ENCODE measurements at places on chromosomes 1 and 21.

GRCh38 chr21:24275616-24276015 lies 1331.7 kb downstream of the MRPL39 start:
- no peak for DNase-seq

- DNase-seq, result no peak
Observed at GRCh38 chr1:47935163-47935562, 62.0 kb downstream of the TRABD2B start.

- DNase-seq, result no peak
Observed at GRCh38 chr21:38995731-38996130, 187.5 kb downstream of the PSMG1 start.

GRCh38 chr1:1922956-1923833 lies 4.1 kb upstream of the TMEM52 start:
- no peak for DNase-seq

- no peak for DNase-seq
Observed at GRCh38 chr1:247471445-247472016, 13.6 kb upstream of the OR2B11 start.

DNA sequence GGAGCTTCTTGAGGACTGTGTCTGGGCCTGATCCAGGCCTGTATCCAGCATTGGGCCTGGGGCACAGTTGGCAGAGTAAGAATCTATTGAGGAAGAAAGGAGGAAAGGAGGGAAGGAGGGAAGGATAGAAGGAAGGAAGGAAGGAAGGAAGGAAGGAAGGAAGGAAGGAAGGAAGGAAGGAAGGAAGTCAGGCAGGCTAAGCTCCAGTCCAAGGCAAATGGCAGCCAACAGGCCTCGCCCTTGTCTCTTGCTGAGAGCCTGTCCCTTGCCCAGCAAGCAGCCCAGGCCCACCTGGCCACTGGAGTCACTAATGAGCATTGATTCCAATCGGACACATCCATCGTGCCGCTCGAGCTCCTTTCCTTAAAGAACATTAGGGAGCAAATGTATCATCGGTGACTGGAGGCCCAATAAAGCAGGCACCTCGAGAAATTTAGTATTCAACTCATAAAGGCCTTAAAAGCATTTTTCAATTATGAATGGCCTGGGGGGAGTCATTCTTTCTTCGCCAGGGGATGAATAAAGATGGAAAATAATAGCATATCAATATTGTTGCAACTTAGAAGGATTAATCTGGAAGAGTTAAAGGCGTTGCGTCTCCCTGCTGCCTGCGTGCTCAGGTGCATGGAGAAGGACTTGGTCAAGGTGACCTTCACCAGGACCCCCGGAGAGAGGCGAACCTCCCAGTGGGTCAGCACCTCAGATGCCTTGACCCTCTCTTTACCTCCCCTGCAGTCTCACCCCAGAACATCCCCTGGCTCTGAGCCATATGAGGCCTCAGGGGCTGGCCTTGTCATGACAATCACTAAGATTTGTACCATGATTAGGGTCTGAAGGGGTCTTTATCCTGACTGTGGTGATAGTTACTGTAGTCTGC lies 144.5 kb upstream of the RUNX3 start:
- DNase-seq, result no peak

DNA sequence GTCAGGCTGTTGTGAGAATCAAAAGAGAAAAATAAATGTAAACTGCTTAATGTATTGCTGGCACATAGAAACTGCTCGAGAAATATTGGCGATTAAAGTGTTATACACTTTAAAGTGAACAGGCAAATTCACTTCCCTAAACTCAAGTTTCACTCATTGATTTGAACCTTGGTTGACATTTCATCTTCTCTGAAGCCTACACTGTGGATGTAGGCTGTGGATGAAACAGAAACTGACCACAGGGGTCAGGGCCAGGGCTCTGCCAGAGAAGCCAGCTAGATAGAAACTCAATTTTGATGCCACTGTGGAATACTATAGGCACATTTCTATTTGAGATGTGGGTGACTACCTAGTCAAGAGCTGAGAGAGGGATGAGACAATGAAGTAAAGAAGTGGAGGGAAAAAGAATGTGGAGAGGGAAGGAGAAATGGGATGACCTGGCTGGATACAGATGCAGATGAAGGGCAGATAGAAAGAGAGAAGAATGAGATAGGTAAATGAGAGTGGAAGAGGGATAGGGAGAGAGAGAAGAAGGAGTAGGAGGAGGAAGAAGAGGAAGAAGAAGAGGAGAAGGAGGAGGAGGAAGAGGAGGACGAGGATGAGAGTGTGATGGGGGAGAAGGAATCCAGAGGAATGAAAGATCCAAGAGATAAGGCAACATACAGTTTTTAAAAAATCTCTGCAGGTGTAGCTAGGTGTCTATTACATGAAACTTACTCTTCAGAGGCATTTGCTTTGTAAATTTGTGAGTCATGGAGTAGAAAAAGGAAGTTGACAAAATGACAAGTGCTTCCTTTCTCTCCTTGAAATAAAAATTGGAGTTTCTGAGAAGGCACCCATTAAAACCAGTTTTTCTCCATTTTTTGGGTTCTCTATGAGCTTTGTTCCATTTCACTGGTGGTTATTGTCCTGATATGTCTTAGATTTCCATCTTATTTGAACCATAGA lies 17.4 kb upstream of the CD1D start:
- no peak for DNase-seq

DNA sequence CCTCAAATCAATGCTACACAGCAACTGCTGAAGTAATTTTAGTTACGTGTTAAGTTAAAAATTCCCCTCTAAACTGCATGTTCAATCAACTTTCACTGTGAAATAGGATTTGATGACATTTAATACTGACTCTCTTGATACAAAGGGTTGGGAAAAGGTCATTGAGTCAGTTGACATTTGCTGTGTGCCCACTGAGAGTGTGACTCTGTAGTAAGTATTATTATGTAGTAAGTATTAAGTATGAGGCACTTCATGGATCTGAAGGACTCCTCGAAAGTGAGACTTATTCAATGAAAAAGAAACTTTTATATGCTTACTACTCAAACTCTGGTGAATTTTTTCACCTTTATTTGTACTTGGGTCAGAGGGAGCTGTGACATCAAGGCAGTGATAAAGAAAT lies 83.1 kb upstream of the S1PR1 start:
- DNase-seq, result no peak

- DNase-seq, result no peak
Observed at GRCh38 chr1:232667778-232668165, 37.8 kb upstream of the SIPA1L2 start.

GRCh38 chr1:233172201-233172600 lies 123.3 kb downstream of the PCNX2 start:
- DNase-seq, result no peak

- DNase-seq, result no peak
Observed at GRCh38 chr1:176501599-176501998, 38.6 kb downstream of the PAPPA2 start.

DNA sequence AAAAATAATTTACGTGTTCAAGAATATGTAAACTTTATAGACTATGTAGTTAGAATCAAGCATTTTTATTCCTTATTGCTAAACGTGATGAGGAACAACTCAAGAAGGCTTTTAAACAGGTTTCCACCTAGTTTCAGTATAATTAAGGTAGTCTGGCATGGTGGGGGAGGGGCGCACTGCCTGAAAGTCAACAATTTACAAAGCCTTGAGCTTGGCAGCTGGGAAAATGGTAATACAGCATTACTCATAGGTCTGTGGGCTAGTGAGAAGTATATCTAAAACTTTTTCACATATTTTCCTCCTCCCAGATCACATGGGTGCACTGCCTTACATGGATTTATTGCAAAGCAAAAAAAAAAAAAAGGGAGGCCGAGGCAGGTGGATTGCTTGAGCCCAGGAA lies 75.2 kb downstream of the EVI5 start:
- DNase-seq, result no peak

DNA sequence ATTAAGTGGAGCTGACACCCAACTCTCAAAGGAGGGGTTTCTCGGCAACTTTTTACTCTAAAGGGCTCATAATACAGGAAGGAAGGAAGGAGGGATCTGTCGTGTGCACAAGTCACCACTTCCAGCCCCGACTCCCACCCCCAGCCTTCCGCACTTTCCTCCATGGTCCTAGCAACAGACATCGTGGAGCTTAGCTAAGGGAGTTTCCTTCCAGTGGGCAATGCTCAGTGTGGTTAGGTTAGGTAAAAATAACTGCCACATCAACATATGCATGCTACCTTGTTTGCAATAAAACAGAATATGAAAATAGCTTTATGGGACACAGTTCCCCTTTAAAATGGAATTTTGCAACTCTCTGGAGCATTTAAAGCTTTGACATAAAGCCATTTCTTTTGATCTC lies 35.2 kb downstream of the KANK4 start:
- DNase-seq, result no peak

DNA sequence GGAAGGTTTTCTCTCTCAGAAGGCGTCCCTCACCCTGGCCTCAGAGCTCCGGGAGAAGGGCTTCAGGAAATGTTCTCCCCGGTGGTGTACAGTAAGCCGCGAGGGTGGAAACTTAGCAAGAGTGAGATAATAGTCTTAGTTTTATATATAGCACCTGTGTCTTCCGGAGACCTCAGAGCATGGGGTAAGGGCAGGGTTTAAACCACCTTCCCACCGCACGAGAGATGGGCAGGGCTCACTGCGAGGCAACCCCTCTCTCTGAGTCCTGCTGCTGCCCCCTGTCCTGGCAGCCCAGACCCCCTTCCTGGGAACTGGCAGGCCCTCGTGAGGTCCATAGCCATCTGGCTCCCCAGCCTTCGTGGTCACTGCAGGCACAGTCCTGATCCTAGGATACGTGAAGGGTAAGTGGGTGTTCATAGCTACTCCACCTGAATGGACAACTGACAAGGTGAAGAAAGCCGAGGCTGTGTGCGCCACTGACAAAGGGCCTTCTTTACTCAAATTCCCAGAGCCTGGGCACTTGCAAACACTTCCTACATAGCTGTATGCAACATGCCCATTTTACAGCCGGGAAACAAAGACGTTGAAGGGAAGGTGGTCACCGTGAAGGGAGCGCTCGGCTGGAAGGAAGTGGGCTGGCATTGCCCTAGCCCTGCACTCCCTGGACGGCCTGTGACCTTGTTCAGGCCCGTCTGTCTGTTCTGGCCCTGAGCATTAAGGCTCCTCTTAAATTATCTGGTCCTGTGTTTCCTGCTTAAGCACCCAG lies 26.9 kb downstream of the ITPKB start:
- DNase-seq, result no peak
